Astrocyte of the spinal cord (primary cell): ENCODE measurements at places on chromosomes 11 and 22.

DNA sequence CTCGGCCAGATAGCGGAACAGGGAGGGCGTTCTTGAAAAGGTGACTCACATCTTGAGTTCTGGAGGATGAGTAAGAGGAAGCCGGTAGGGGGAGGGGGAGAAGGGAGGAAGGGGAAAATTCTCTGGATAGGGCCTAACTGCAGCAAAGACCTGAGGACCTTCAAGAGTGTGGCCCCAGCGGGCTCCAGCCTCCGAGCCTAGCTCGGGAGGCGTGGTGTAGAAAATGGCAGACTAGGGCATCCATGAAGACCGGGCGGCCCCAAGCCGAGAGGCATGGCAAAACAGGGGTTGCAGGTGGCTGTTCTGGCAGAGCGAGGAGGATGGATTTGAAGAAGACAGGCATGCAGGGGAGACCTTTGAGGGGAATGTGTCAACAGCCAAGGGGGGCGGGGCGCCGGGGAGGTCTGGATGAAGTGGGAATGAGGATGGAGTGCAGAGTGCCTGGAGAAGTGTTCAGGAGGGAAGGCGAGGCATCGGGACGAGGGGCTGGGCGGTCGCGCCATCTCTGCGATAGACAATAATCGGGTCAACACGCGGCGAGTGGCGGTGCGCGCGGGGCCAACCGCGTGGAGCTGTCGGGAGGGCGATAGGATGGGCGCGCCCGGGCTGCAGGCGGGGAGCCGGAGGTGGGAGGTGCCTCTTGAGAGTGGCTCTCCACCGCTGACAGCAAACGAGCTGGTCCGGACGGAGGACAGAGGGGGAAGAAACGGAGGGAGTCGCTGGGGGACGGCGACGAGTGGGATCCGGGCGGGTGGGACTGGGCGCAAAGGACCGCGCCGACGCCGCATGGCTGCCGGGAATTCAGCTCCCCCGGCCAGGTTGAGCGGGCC lies 40.0 kb upstream of the CREB3L1 start:
- DNase-seq = peak; percentile 90

DNA sequence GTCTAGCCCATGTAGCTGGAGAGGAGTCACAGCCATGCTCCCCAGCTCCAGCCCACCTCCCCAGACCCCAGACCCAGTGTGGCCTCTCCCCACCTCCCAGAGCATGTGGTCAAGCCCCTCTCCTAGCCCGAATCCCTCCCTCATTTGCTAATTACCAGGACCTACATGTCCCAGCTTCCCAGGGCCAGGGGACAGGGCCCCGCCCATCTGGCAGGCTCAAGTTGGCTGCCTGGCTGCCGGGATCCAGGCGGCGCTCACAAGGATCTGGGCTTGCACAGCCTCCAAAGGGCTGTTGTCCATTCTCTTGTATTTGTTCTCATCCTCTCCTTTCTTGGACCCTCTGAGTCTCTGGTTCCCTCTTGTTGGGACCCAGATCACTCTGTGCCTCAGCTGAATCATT lies 4.6 kb upstream of the MIF start:
- no peak for DNase-seq

- DNase-seq = no peak
Measured at GRCh38 chr11:111870113-111870512, 1.3 kb downstream of the ALG9 start.

- DNase-seq = no peak
Measured at GRCh38 chr22:29479417-29480261, at the start of gene NEFH. NEFH (plus strand) TSS chr22:29480218; CDS start chr22:29480263, 45 bp downstream.

DNA sequence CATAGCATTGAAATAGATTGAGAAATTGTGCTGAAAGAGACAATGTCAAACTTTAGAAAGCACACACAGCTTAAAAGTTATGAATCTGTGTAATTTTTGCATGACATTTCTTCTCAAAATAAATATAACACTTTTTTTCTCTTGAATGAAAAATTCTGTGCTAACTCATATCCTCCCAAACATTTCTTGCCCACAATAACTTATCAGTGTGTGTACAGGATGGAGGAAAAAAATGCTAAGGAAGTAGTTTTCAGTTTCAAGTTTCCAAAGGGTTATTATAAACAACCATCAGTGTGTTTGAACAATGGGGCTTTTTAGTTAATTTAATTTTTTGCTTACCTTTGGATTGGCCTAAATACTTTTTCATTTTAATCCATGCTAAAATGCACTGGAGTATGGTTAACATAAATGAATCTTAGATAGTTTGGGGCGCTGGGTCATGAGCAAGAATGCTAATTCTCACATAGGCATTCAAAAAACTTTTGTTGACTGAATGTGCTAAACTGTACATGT lies 82.9 kb upstream of the ARHGAP20 start:
- no peak for DNase-seq

DNA sequence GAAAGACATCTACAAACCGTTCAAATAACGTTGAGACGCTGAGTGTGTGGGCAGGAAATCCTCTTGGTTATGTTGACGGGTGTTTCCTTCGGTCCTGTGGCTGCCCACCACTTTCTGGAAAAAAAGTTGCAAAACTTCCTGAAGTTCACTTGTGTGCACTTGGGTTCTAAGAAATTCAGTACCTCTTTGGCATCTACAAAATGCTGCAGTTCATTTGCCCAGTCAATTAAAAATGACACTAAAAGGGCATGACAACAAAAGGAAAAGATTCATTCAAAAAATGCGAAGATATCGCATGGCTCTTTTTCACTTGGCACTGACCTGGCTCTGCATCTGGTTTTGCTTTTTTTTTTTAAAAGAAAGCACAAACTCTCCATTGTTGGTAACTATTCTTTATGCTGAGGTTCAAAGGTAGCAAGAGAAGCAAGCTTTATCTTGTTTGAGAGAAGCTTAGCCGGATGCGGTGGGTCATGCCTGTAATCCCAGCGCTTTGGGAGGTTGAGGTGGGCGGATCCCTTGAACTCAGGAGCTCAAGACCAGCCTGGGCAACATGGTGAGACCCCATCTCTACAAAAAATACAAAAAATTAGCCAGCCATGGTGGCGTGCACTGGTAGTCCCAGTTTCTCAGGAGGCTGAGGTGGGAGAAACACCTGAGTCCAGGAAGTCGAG lies 10.6 kb upstream of the XBP1 start:
- DNase-seq = no peak

- DNase-seq = peak; percentile 72
Measured at GRCh38 chr11:110972640-110973039, 260.4 kb upstream of the ARHGAP20 start.

DNA sequence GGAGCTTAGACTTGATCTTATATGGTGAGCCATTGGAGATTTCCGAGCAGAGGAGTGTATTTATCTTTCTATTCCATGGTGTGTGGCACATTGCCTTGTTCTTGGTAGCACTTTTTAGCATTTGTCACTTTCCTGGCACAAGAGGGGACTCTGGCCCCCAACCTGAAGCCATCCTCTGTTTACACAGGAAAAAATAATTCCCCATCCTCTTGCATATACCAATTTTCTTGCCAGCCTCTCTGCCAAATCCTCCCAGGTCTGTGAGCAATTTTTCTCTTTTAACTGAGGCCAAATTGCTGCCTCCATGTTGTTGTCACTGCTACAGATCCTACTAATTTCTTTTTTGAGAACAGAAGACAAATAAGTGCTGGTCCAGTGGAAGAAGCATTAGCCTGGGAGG lies 20.3 kb upstream of the FAM181B start:
- DNase-seq = no peak
